ENCODE measurements at places on chromosomes 3 and 15.

- DNase-seq: no peak
Observed at GRCh38 chr3:89101921-89102320, 5.5 kb upstream of the EPHA3 start.

- DNase-seq: no peak
Observed at GRCh38 chr3:19725000-19725399, 209.0 kb downstream of the EFHB start.

DNA sequence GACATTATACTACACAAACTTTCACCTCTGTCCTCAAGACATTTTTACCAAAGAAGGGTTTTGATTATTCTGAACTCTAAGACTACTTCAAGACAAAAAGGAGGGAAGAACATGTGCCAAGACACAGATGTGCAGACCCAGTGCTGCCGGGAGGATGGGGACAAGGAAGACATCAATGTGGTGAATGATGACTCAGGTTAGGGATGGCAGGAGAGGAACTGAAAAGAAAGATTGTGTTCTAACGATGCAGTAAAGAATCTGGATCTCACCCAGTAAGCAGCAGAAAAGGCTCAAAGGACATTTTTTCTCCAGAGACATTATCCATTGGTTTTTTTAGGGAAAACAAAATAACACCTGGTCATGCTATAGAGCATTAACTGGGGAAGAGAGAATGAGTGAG, 449.9 kb upstream of the NR2F2 start:
- DNase-seq: no peak

DNA sequence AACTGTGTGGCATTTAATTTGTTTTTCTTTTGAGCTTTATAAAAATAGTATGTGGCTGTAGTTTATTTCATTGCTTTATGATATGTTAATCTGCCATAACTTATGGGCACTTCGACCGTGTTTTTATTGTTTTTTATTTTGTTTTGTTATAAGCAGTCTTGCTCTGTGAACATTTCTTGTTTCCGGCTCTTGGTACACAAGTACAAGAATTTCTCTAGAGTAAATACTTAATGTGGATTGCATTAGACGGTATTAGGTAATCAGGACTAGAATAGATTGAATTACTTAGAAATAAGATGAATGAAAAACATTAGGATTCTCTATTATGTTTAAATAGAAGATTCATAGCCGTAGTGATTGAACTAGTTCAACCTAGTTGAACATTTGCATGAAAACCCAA, 2.1 kb downstream of the ZFAND6 start:
- DNase-seq: no peak

GRCh38 chr3:178850450-178851190, 221.0 kb downstream of the ZMAT3 start:
- DNase-seq: no peak

GRCh38 chr3:128327606-128328031, 139.1 kb downstream of the DNAJB8 start:
- no peak for DNase-seq

GRCh38 chr3:124860599-124860998, 26.6 kb downstream of the ITGB5 start:
- no peak for DNase-seq

DNA sequence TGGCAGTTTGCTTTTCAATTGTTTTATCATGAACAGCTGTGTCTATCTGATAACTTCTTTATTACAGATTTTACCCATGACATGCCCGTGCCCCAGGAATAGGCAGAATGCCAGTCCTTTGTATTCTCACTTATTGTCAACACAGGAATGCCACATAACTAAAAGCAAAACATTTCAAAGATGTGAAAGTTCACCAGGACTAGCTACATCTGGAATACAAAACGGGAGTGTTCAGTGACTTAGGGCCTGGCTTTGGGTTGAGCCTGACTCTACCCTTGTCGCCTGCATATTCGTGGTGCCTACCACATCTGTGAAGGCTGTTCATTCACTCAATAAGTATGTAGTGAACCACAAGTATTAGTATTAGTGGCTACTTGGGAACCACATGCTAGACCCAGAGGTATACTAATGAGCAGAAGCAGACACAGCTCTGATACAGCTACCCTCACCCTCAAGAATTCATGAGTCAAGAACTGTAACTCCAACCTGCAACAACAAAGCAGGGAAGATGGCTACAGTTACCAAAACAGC, 2.9 kb downstream of the TNFSF10 start:
- DNase-seq: no peak

DNA sequence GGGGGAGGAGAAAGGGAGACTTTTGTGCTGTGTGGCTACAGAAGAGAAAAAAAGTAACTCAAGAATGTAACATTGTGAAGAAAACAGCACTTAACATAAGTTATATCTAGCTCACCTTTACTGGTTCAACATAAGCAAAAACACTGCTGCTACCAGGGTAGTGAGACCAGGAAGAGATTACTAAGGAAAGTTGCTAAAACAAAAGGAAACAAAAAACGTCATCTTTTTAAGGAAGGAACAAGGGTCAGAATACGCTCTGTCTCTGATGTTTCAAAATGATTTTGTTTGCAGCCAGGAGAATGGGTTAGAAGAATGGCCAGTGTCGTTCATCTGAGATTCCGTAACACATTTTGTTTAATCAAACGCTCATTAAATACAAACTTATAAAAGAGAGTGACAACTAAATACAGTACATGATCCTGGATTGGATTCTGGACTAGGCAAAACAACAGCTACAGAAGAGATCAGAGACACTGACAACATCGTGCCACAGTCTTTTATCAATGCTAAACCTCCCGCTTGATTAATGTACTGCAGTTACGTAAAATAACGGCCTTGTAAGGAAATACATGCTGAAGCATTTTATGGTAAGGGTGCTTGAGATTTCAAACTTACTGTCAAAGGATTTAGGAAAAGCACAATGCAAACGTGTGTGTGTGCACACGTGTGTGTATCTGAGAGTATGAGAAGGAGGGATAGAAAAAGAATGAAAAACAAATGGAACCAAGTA, 67.7 kb downstream of the FOXP1 start:
- DNase-seq: no peak

DNA sequence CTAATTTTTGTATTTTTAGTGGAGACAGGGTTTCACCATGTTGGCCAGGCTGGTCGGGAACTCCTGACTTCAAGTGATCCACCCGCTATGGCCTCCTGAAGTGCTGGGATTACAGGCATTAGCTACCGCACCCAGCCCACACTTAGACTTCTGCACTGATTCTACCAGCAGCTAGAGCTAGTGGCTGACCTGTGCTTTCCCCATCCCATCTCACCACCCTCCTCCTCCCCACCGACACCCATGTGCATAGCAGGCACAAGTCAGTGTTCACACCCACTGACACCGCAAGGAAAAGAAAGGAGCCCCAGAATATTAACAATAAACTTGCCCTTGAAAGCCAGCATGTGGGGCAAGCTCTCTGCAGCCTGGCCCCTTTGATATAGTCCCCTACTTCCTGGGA, 11.2 kb upstream of the ABTB1 start:
- no peak for DNase-seq
